ENCODE measurements at places on chromosomes 1 and 21.

DNA sequence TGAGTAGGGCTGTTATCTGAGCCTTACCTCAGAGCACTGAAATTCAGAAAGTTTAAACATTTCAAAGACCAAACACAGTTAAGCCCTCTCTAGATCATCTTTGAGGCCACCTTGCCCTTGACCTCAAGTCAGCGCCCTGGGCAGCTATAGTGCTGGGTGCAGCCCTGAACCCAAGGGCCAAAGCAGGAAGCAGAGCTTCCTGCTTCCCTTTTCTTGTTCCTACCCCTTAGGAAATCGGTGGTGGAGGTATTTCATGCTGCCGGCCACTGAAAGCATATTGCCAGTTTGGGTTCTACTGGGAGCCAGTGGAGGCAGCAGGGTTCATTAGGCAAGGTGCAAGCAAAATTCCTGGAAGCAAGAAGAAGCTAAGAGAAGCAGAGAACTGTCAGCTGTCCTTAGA lies 26.1 kb downstream of the CD244 start:
- DNase-seq: no peak

DNA sequence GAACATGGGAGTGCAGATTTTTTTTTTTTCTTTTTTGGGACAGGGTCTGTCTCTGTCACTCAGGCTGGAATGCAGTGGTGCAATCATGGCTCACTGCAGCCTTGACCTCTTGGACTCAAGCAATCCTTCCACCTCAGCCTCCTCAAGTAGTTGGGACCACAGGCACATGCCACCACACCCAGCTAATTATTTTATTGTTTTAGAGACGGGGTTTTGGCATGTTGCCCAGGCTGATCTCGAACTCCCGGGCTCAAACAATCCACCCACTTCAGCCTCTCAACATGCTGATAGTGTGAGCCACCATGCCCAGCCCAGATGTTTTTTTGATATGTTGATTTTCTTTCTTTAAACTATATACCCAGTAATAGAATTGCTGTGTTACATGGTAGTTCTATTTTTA lies 57.7 kb downstream of the RGSL1 start:
- DNase-seq: no peak

- no peak for DNase-seq
These were observed 88.2 kb downstream of the NFIA start for GRCh38 chr1:61170328-61171238.

DNA sequence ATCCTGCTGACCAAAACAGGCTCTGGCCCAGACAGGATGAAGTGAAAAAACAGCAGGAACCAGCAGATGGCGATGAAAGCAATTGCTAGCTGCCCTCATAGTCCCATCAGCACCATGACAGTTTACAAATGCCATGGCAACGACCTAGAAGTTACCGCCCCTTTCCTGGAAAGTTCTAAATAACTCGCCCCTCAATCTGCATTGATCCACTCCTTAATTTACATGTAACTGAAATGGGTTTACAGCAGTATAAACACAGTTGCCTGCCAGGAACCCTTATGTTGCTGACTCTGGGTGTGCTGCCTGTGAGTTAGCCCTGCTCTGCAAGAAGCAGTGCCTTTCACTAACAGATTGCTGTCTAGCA lies 65.5 kb upstream of the CR1L start:
- DNase-seq: peak; percentile 68

GRCh38 chr1:7248549-7249199 lies 463.4 kb downstream of the CAMTA1 start:
- no peak for DNase-seq

DNA sequence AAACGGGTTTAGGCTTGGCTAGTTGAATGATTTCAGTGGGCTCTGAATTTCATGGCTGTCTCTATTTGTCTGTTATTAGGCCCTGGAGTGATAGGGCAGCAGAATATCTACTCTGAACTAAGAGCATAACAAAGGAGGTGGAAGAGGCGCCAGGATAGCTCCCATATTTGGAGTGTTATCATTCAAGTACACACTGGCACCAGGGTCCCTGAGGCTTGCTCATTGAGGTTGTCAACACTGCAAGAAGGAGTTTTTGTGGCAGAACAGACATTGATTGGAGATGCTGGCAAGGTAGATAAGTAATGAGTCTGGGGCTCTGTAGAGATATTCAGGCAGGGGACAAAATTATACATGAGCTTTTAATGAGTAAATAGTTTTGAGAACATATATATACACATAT lies 1748.4 kb downstream of the MRPL39 start:
- DNase-seq: no peak

- DNase-seq: no peak
These were observed 151.6 kb downstream of the DISC1 start for GRCh38 chr1:231778009-231778719.

- peak; percentile 36 for DNase-seq
These were observed 1.2 kb downstream of the PIGP start for GRCh38 chr21:37071561-37072273.

- peak; percentile 3 for DNase-seq
These were observed 23.6 kb upstream of the KIRREL1 start for GRCh38 chr1:157969697-157970485.

GRCh38 chr1:154598871-154599635 lies 8.9 kb downstream of the ADAR start:
- DNase-seq: no peak

- DNase-seq: peak; percentile 57
These were observed 46.3 kb downstream of the UMODL1 start for GRCh38 chr21:42117229-42117966.

DNA sequence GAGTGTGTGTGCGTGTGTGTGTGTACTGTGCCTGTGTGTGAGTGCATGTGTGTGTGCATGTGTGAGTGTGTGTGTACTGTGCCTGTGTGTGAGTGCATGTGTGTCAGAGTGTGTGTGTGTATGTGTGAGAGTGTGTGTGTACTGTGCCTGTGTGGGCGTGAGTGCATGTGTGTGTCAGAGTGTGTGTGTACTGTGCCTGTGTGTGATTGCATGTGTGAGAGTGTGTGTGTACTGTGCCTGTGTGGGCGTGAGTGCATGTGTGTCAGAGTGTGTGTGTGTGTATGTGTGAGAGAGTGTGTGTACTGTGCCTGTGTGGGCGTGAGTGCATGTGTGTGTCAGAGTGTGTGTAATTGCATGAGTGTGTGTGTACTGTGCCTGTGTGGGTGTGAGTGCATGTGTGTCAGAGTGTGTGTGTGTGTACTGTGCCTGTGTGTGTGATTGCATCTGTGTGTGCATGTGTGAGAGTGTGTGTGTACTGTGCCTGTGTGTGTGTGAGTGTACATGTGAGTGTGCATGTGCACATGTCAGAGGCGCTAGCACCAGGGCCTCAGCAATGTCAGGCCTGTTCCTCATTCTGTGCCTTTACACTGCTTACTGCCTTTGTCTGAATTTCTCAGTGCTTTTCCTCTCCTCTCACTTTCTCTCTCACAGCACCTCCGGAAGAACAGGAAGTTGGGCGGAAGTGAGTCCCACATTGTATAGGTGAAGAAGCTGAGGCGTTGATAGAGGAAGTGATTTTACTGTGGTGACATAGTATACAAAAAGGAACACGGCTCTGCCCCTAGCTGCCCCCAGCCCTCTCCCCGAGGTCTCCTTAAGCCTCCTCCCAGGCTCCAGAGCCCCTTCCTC lies 4.9 kb downstream of the SLC5A9 start:
- no peak for DNase-seq

GRCh38 chr1:118978914-118979701 lies 9.0 kb downstream of the TBX15 start:
- DNase-seq: no peak

GRCh38 chr1:10213186-10213705 lies 2.9 kb downstream of the KIF1B start:
- DNase-seq: no peak

DNA sequence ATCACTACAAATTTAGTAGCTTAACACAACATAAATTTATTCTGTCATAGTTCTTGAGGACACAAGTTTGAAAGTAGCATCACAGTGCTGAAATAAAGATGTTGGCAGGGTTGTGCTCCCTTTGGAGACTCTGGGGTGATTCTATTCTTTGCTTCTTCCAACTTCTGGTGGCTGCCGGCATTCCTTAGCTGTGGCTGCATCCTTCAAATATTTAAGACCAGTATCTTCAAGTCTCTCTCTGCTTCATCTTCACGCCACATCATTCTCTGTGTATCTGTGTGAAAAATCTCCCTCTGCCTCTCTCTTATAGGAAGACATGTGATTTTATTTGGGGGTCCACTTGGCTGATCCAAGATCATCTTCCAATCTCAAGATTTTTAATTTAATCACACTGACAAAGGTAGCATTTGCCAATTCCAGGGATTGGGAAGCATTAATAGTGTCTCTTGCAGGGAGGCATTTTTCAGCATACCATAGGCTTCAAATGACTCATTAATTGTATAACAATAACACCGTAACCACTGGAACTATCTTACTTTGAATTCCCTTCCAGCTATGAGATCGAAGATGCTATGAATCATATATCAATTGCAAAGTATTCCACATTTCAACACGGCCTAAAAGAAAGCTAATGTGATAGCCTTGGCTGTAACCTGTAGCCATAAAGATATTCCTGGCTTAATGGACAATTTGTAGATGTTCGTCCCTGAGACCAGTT lies 74.6 kb downstream of the DPT start:
- DNase-seq: no peak

DNA sequence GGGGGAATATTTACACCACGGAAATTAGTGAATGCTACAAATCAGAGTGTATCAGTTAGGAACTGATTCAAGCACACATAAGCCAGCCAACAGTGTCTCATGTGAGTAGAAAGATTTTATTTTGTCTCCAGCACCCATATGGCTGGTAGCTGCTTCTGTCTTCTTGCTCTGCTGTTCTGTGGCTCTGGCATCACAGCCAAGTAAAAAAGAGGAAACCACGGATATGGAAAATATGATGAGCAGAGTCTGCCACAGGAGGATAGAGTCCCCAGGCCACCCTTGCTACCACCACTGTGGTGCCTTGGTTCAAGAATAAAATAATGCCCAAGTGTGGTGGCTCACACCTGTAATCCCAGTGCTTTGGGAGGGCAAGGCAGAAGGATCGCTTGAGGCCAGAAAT lies 53.6 kb upstream of the SPOCD1 start:
- DNase-seq: no peak

DNA sequence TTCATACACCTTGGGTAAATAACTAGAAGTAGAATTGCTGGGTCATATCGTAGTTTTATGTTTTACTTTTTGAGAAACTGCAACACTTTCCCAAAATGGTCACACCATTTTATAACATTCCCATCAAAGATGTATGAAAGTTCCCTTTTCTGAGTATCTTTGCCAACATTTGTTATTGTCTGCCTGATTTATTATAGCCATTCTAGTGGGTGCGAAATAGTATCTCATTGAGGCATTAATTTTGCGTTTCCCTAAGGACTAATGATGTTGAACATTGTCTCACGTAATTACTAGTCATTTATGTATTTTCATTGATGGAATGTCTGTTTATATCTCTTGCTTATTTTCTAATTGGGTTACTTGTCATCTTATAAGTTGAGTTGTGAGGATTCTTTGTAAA lies 3.4 kb downstream of the PRKAA2 start:
- DNase-seq: no peak

DNA sequence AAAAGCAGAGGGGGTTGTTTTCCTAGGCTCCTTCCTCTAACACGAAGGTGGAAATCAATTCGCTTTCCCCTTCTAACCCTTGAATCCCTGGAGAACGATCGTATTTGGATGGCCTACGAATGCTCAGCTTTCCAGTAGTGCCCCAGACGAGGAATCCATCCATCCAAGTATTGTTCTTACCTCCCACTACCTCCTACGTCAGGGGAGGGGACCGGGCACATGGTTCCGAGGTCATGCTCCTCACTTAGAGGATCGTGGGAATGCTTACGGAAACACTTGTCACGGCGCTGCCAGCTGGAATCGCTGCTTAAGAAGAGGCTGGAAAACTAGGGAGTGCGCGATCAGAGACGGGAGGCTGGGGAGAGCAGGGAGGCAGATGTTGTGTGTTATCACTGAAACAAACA lies 47.4 kb downstream of the CAPZB start:
- DNase-seq: no peak

DNA sequence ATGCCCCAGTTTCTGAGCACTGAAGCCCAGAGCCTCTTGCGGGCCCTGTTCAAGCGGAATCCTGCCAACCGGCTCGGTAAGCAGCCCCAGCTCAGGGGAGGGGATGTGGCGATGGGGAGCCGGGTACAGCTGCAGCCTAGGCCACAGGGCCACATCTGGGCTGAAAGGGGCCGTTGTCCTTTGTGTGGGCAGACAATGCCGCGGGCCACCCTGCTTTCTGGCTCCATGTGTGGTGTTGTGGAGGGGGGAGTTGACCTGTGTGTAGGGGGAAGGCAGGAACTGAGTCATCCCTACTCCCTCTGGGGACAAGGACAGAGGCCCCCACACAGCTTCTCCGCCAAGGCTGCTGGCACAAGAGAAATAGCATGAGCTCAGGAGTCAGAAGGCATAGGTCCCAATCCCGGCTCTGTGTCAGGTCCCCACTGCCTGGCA lies 26.0 kb downstream of the RPS6KA1 start:
- DNase-seq: no peak

GRCh38 chr1:118144684-118145083 lies 40.3 kb downstream of the SPAG17 start:
- DNase-seq: no peak

DNA sequence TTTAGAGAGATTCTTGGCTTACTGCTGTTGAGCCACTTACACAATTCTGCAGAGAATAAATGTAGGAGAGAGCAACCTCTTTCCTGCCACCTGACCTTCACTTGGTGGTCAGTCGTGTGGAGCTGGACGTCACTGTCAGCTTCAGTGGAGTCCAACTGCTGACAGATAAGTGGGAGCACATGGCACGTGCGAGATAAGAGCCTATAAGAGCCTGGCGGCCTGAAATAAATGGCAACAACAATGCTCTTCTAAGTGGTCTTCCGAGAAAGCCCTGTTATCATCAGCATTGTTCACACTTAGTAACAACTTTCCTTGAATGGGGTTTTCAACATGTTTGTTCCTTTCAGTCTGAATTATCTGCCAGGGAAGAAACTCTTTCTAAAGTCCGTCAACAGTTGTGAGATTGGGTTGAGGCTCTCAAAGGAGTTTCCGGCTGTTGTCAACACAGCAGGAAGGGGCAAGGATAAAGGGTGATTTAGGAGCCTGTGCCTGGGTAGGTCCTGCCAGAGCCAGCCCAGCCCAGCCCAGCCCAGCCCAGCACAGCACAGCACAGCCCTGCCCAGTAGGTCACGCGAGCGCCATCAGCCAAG lies 57.2 kb upstream of the RUNX1 start:
- DNase-seq: no peak

DNA sequence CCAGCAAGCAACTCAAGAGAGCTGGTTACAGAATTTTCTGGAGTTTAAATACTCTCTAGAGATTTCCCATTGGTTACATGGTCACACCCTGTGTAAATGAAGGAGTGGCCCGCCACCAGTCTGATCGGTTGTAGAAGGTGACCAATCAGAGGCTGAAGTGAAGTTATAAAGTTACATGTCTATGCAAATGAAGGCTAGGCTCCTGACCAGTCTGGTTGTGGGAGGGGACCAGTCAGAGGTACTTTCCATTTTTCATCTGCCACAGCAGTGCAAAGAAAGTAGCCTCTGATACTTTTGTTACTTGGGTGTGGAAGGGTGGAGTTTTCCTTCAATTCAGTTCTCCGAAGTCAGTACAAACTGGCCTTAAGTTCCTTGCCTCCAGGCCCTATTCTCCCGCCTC lies 273.7 kb downstream of the BARHL2 start:
- no peak for DNase-seq

GRCh38 chr1:234532503-234532922 lies 53.5 kb upstream of the TARBP1 start:
- no peak for DNase-seq
